Activated B cell treated with CpG ODN at 0.5 μM for 24 hours (primary cell): ENCODE measurements at places on chromosomes 1 and 21. TPM values are rescaled to one million over a fixed set of nuclear protein-coding genes. Genes with fewer than 3 reads are reported as not detected.

DNA sequence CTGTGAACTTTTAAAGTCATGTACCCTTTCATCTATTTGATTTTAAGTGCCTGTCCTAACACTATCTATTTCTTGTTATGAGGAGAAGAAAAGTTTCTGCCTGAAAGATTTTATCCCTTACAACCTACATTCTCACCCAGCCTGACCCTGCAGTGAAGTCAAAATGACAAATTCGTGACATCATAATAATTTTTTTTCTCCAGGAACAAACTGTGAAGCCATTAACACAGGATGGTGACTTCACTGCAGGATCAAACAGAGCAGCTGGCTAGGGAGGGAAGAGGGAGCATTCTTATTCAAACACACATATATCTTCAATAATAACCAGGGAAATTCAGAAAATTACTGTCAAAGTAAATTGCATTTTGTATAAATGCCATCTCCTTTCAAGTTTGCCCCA is 147.8 kb upstream of the PRMT6 start:
- no peak for DNase-seq
- peaks cover 1% of the 10 kb centered on the region for H3K4me1 ChIP-seq
- H3K36me3 ChIP-seq, result no peaks in the 10 kb centered on the region
- H3K27me3 ChIP-seq, result peaks cover under 1% of the 10 kb centered on the region
- H3K4me3 ChIP-seq, result no peak overlapping the region

DNA sequence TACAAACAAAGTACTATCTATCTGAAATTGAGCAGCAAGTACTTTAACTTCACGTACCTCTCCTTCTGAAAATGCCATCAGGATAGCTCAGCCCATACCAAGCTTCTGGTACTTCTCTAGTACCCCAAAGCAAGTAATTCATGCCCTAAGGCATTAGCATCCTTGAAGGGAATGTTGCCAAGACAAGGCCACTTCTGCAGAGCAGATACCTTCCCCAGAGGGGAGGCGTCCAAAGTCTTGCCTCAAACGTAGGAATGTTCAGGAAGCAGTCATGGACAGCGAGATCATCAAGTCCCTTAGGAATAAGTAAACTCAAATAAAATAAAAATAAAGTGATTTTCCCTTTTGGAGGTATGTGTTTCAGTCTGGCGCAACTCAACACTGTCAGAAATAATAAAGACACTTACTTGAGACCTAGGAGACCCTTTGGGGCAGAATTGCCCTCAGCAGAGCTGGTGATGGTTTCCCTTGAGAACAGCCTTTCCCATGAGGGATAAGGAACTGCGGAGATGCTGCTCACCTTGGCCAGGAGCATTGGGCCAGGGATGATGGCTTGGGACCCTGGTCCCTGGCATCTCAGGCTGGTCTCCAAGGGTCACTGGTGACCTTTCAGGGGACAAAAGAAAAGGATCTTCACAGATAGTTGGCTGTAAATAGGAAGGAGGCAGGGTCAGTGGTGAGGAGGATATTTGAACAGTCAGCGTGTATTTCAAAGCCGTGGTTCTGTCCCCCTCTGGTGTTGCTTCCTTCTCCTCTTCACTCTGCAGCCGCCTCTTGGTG is 522.9 kb downstream of the KIF26B start:
- no peak for DNase-seq
- H3K4me1 ChIP-seq, result peaks cover 38% of the 10 kb centered on the region
- H3K36me3 ChIP-seq, result no peaks in the 10 kb centered on the region
- no peak overlapping the region for H3K4me3 ChIP-seq

DNA sequence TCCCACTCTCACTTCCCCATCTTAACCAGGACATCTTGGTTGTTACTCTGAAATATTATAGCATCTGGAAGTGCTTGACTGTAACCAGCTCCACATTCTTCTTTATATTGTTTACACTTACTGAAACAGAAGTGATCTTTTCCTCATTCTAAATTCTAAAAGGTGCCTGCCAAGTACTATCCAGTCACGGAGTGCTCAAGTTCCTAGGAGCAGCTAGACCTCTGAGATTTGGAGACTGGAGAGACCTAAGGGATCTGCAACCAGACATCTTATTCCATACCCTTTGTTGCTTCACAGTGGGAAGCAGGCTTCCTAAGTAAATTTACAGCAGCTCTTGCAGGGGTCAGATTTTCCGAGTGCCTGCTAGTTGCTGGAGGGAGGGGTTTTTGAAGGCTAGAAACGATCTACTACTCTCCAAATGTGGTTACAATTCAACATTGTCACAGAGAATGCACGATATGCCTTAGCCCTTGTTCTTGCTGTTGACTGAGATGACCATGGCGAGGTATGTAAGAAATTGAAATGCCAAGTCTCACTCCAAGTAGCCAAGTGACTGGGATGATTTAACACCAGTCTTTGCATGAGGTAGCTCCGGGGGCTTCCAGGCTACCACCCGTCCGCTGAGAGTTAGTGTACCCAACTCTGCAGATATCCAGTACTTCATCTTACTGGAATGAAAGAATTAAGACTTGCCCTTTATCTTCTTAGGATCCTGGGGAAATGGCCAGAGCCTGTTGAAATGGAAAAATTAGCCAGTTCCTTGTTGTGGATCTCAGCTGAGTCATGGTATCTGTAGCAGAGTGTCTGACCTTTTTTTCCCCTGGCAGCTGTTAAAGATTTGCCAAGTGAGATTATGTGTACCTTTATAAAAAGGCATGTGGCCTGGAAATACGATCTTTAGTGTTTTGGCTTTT is 150.8 kb downstream of the MAST2 start:
- no peak for DNase-seq
- no peaks in the 10 kb centered on the region for H3K27me3 ChIP-seq
- no peak overlapping the region for H3K4me3 ChIP-seq
- H3K4me1 ChIP-seq, result peaks cover 5% of the 10 kb centered on the region
- H3K36me3 ChIP-seq, result peaks cover under 1% of the 10 kb centered on the region

- no peak overlapping the region for H3K4me3 ChIP-seq
- DNase-seq, result no peak
- H3K27me3 ChIP-seq, result no peaks in the 10 kb centered on the region
- peak overlapping the region; percentile 89 for H3K27ac ChIP-seq
- peaks cover 65% of the 10 kb centered on the region for H3K4me1 ChIP-seq
Measured at GRCh38 chr1:41752514-41753170, 166.1 kb downstream of the HIVEP3 start.

The NBPF20 gene
- total RNA-seq, result 5.5 and 7.1 TPM in 2 replicates

The CYP4A11 gene
- not detected in 2 replicates for total RNA-seq

GRCh38 chr1:169001353-169001752 is 105.1 kb upstream of the ATP1B1 start:
- no peaks in the 10 kb centered on the region for H3K36me3 ChIP-seq
- no peak for DNase-seq
- no peaks in the 10 kb centered on the region for H3K4me1 ChIP-seq
- H3K27ac ChIP-seq, result no peak overlapping the region
- peaks cover 2% of the 10 kb centered on the region for H3K27me3 ChIP-seq

- no peak overlapping the region for H3K4me3 ChIP-seq
- no peaks in the 10 kb centered on the region for H3K27me3 ChIP-seq
- H3K4me1 ChIP-seq, result peaks cover 11% of the 10 kb centered on the region
- H3K27ac ChIP-seq, result no peak overlapping the region
- no peak for DNase-seq
- H3K36me3 ChIP-seq, result peaks cover 44% of the 10 kb centered on the region
Measured at GRCh38 chr1:3778590-3779264, 6.2 kb downstream of the SMIM1 start.

- no peak overlapping the region for H3K4me3 ChIP-seq
- H3K27ac ChIP-seq, result no peak overlapping the region
- DNase-seq, result no peak
Measured at GRCh38 chr1:174713796-174714195, 266.0 kb downstream of the GPR52 start.

DNA sequence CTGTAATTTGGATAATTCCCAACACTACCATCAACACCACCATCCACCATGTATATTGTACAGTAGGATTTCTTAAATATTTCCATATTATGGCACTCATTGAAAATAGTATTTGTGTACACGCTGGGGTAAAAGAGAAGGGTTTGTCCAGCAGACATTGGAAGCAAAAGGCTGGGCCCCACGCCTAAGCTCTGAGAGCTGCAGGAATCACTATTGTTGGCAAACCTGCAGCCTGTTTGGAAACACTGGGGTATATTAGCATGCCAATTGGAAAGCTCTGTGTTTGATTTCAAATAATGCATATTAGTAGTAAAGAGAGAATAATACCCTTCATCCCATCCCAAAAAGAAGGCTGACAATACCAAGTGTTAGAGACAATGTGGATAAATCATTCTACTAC is 81.5 kb upstream of the DPYD start:
- H3K4me3 ChIP-seq, result no peak overlapping the region
- no peaks in the 10 kb centered on the region for H3K4me1 ChIP-seq
- no peak overlapping the region for H3K27ac ChIP-seq
- no peak for DNase-seq

DNA sequence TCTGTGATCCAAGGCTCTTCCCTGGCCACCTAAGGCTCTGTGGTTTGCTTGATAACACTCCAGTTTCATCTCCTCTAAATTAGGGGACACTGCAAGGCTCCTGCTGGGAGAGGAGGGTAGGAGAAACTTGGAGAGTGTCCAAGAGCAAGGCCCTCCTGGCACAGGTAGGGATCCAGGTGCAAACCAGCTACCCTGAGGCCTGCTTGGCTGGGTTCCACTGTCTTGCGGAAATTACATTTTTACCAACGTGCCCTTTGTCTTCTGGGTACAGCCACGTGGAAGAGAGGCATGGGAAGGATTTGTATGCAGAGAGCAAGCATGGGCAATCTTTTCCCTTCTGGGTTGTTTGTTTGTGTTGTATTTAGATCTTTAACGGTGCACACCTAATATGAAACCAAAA is 132.5 kb downstream of the PRDM2 start:
- H3K4me3 ChIP-seq, result no peak overlapping the region
- H3K27ac ChIP-seq, result no peak overlapping the region
- no peaks in the 10 kb centered on the region for H3K36me3 ChIP-seq
- H3K27me3 ChIP-seq, result peaks cover 18% of the 10 kb centered on the region

GRCh38 chr1:35261412-35262120 is 6.9 kb upstream of the ZMYM4 start:
- no peaks in the 10 kb centered on the region for H3K36me3 ChIP-seq
- no peak for DNase-seq
- H3K4me1 ChIP-seq, result no peaks in the 10 kb centered on the region
- H3K27ac ChIP-seq, result no peak overlapping the region
- H3K4me3 ChIP-seq, result no peak overlapping the region

The RIMKLA gene
- total RNA-seq, result 0.02 TPM in 1 of 2 replicates, not detected in the other

The COX20 gene
- total RNA-seq, result 37.1 and 37.6 TPM in 2 replicates

- H3K4me3 ChIP-seq, result no peak overlapping the region
- H3K4me1 ChIP-seq, result no peaks in the 10 kb centered on the region
- H3K27ac ChIP-seq, result no peak overlapping the region
- H3K36me3 ChIP-seq, result peaks cover 40% of the 10 kb centered on the region
- no peak for DNase-seq
Measured at GRCh38 chr1:6658359-6659060, 33.8 kb downstream of the THAP3 start.

- H3K4me1 ChIP-seq, result no peaks in the 10 kb centered on the region
- H3K27me3 ChIP-seq, result no peaks in the 10 kb centered on the region
- H3K36me3 ChIP-seq, result no peaks in the 10 kb centered on the region
- DNase-seq, result no peak
Measured at GRCh38 chr1:212074313-212074712, 38.8 kb downstream of the DTL start.

The OR2T11 gene
- total RNA-seq, result 1.7 and 4.3 TPM in 2 replicates

The CFAP107 gene
- total RNA-seq, result not detected in 2 replicates

GRCh38 chr1:2591233-2591580 is 4.6 kb downstream of the PRXL2B start:
- peaks cover 7% of the 10 kb centered on the region for H3K4me1 ChIP-seq
- no peaks in the 10 kb centered on the region for H3K27me3 ChIP-seq
- H3K27ac ChIP-seq, result no peak overlapping the region
- no peak overlapping the region for H3K4me3 ChIP-seq

The NBPF6 gene
- not detected in 2 replicates for total RNA-seq

DNA sequence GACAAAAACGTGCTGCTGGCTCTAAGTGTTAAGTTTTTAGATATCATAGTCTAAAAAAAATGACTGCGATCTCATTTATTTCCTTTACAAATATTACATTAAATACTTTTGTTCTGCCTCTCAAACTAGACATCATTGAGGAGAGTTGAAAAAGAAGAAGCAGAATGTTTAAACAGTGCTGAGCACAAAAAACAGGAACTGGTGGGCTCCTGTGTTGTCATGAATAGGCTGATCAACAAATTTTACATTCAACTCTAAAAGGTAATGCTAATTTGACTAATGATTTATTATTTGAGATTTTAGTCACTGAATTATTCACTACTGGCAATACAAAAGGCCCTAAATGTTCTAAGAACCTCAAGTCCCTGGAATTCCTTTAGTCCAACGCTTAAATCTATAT is 66.1 kb downstream of the GPATCH2 start:
- no peak for DNase-seq
- no peak overlapping the region for H3K27ac ChIP-seq
- no peaks in the 10 kb centered on the region for H3K27me3 ChIP-seq
